ENCODE measurements at places on chromosomes 3 and 15.

DNA sequence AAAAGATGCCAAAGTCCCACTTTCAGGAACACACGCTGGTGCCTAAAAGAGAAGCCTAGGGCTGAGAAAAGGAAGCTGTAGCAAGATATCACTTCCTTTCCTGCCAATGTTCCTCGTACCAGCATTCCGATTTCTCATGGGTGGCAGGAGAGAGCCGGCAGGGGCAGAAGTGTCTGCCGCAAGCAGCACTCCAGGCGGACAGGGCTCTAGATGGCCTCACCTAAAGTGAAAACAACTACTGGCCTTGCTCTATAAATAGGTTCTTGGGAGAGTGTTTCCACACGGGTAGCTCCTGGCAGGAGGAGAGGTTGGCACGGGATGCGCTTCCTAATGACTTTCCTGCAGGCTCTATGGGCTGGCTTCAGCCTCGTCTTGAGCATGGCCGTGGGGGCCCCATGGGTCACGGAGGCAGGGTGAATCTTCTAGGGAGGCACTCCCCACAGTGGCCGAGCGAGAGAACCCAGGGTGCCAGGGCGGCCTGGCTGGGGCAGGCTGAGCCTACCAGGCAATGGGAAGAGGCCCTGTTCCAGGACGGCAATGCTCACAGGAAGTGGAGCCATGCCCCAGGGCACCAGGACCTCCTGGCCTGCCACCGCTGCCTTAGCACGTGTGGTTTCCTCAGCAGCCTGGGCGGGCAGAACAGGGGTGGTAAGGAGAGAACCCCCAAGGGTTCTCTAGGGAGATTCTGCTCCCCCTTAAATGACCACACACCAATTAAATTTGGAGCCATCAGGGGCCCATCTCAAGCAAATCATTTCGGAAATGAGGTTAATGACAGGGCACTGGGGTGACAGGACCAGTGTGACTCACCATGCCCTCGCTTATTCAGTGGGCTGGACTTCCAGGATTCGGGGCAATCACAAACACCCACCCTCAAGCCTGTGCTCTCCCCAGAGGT, 14.6 kb upstream of the DUSP7 start:
- peak; percentile 22 for DNase-seq

DNA sequence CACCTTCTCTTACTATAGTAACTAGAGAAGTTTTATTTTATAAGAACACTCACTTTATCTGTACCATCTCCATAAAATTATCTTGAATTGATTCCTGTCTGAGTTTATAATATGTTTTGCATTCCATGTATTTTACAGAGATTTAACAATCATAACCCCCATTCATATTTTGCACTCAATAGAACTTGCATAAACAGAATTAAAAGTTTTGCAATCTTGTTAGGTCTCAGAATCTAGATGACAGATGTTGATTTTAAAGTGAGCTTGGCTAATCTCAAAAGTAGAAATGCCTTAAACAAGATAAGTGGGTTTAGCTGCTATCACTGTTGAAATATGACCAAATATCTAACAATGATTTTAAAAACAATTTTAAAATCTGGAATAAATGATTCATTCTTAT, 107.9 kb upstream of the EPHA6 start:
- no peak for DNase-seq

- no peak for DNase-seq
Measured at GRCh38 chr15:49989498-49989897, 129.5 kb downstream of the ATP8B4 start.

DNA sequence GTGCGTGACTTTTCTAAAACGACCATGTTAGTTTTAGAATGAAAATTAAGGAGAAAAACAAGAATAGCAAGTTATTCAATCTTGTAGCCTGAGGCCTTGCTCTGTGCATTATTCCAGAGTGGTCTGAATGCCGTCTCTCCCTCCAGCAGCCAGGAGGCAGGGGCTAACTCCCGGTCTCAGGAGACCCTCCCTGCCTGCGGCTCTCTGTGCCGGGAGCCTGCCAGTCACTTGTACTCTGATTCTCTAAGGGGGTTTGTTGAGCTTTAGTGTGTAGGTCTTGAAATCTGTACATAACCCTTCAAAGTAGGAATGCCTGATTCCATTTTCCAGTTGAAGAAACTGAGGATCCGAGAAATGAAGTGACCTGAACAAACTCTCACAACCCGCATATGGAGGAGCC, 97.3 kb downstream of the ARNT2 start:
- DNase-seq: no peak

GRCh38 chr15:67433495-67434099, 87.3 kb upstream of the C15orf61 start:
- no peak for DNase-seq

- DNase-seq: no peak
Measured at GRCh38 chr3:110969229-110970211, 102.1 kb upstream of the NECTIN3 start.

DNA sequence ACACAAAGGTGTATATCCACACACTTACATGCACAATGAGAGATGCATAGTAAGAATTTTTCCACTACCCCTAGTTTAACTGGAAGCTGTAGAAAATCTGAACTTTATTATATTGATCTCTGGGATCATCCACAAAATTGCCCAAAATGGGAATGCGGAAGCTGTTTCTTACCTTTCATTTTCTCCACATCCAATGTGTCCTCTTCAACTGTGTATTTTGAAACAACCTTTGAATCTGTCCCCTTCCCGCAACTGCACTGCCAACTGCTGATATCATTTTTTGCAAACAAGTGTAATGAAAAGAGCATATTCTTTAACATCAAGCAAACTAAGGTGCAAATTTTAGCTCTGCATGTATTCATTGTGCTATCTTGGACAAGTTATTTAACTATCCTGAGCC, 427.6 kb upstream of the TPRG1 start:
- DNase-seq: no peak

DNA sequence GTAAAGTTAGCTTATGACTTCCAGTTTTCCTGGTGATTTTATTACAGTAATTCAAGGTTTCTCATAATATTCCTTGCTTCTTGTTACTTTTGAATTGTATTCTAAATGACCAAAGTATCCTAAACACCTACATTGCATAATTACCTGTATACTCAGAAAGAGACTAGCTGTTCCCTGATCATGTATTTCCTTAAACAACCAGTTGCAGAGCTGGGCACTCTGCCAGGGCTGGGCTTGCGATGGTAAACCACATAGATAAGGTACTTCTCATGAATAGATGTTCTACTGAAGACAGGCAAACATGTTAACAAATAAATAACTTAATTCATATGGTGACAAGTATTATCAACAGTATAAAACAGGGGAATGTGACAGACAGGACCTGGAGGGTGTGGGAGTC, 142.3 kb upstream of the WNT5A start:
- no peak for DNase-seq

- no peak for DNase-seq
Measured at GRCh38 chr3:53680028-53680427, 166.2 kb downstream of the CHDH start.

DNA sequence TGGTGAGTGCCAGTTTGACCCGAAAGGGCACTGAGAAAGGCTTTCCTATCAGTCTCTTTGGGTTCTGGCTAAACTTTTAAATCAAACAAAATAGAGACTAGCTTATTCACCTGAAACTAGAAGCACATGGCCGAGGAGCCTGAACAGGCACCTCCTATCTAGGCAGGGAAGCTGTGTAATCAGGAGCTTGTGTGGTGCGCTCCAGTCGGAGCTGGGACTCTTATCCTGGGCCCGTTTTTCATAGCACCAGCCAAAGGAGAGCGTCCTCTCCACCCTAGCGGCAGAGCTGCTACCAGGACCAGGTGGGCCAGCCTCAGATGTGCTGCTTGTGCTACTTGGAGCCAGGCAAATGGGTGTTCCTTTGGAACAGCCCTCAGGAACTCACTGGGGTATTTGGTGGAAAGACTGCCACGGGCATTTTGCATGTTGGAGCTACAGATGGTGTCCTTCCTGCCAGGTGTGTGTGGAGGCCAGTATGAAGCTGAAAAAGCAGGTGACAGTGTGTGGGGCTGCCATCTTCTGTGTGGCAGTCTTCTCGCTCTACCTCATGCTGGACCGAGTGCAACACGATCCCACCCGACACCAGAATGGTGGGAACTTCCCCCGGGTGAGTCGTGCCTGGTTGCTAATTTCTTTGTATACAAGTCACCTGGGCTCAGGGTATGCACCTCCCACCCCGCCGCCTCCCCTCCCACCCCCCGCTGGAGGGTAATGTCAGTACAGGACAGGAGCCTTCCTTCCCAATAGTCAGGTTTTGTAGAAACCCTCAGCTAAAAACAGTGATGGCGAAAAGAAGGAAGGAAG, 833 bp downstream of the MAN2A2 start:
- no peak for DNase-seq

- DNase-seq: no peak
Measured at GRCh38 chr15:64112073-64112772, 16.4 kb downstream of the SNX1 start.

- DNase-seq: peak; percentile 53
Measured at GRCh38 chr3:138332472-138333073, 2.9 kb upstream of the NME9 start.

DNA sequence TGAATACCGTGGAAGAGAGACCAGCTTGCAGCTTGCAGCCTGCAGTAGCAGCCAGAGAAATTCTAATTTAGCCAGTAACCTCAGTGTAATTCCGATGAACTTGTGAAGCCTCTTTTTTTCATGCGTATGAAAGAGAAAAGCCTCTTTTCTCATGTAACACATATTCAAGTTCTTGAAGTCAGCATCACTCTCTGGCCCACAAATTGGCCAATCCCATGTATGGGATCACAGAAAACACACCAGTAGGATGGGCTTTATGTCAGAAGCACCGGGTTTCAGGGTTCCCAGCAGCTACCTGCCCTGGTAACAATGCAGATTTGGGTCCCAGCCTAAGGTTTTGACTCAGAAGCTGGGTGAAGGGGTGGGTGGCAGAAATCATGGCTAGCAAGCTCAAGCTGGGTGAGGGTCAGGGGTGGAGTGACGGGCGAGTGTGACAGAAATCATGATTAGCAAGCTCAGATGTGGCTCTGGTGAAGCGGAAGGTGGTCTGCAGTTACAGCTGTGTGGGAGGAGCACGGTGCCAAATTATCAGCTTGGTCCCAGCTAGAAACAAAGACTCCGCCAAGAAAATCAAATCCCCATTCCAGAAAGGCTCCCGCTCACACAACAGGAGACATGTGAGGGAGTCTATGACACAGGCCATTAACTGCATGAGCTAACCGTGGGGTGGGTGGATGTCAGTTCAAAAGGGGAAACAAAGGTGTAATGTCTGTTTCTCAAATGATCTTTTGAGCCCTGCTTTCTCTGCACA, 86.6 kb downstream of the SNRK start:
- peak; percentile 24 for DNase-seq

DNA sequence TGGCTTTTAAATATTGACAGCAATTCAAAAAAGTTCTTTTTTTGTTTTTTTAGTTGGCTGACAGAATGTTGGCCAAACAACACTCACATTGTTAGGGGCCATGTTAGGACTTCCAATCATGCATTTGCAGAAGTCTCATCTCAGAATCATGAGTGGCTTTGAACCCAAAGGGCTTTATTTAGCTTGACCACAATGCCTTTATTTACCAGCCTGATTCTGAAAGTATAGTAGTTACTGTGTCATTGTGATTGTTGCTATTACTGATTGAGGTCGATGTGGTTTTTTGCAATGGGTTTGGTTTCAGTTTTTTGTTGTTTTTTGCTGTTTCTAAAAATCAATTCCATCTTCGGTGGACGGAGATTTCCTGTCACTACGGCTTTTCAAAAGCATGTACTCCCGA, 7.2 kb downstream of the GLDN start:
- DNase-seq: no peak

GRCh38 chr15:62307551-62307950, 142.5 kb upstream of the C2CD4B start:
- no peak for DNase-seq

DNA sequence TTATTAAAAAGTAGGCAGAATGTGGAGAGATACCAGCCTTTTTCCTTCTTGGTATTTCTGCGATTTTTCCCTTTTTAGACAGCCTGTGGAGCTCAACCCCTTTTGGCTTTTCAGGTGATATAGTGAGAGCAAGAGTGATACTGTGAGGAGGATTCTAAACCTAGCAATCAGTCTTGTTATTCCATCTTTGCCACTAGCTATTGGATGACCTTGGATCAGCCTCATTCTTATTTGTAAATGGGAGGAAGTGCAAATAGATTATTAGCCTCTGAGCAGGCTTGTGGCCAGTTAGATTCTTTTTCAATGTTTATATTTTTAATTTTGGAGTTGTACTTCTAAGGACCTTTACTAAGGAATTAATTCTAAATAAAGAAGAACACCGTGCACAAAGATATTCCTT, 34.0 kb downstream of the IQGAP1 start:
- no peak for DNase-seq

Measured in NCI-H446 (cell line).